Left ventricle myocardium inferior (tissue), 1 donor: ENCODE measurements at places on chromosomes 1 and 21. TPM values are rescaled to one million over a fixed set of nuclear protein-coding genes. Genes with fewer than 3 reads are reported as not detected.
A peak's percentile ranks its signal among the peaks of the same experiment; 100 is the strongest.

Gene HHAT
- 2.1 TPM for total RNA-seq

- DNase-seq = no peak
Measured at GRCh38 chr1:168279253-168279652, 1.4 kb upstream of the TBX19 start.

DNA sequence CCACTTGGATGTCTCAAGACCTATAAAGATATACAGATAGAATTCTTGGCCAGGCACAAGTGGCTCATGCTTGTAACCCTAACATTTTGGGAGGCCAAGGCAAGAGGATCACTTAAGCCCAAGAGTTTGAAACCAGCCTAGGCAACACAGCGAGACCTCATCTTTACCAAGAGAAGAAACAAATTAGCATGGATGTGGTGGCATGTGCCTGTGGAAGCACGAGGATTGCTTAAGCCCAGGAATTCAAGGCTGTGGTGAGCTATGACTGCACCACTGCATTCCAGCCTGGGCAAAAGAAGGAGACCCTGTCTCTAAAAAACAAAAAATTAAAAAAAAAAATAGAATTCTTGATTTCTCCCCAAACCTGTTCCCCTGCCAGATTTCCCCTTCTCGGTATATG is 8.3 kb downstream of the ASAP3 start:
- DNase-seq = no peak

- no peak for DNase-seq
Measured at GRCh38 chr1:19596065-19596713, 47.9 kb upstream of the NBL1 start.

DNA sequence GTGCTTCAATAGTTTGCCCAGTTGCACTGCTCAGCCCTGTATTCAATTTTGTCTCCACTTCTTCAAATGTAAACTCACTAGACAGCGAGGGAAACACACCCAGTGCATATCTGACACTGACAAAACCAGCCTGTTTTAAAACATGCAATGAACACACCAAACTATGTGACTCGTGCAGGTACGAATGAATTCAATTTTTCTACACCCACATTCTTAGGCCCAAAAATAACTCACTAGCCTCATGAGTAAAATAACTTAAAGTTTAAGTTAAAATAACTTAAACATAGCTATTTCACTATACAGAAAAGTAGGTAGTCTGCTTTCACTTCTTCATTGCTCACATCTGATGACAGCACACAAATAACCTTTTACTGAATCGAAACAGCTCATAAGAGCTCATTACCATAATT is 21.1 kb downstream of the TTC13 start:
- no peak for DNase-seq

GRCh38 chr1:228901936-228902681 is 166.8 kb downstream of the RHOU start:
- no peak for DNase-seq

GRCh38 chr1:29237129-29237821 is 953 bp downstream of the PTPRU start:
- peak; percentile 47 for DNase-seq

Gene NFASC
- 8.2 TPM for total RNA-seq

DNA sequence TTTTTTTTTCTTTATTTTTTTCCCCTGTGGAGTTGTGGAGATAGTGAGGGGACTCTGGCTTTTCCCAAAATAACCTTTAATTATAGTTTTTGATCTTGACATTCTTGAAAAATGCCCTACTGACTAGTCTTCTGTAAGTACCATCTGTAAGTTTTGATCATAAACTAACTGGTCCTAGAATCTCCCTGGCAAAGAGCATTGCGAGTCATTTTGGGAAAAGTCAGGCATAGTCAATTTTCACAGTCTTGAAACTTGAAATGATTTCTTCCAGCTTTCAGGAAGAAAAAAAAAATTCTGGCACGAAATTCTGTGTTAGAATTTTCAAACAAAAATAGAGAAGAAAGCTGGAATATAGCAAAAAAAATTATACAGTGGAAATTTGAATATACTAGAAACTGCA is 181.2 kb upstream of the SNX7 start:
- DNase-seq = no peak

DNA sequence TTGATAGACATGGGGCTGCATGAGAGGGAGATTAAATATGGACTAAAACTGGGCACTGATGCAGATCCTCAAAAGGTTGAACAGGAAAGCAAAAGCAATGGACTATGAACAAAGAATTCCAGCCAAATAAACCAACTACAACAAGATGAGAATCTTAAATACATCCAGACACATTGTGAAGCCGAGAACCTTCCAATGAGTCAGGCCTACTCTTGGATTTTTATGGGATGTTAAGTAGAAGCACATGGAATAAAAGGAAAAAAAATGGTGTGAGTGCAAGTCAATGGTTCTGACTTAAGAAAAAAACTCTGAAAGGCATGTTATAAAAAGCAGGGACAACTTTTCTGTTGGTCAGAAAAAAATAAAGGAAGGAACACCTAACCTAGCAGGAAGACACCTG is 227.2 kb downstream of the DPYD start:
- no peak for DNase-seq

Gene LCE2A
- not detected for total RNA-seq

DNA sequence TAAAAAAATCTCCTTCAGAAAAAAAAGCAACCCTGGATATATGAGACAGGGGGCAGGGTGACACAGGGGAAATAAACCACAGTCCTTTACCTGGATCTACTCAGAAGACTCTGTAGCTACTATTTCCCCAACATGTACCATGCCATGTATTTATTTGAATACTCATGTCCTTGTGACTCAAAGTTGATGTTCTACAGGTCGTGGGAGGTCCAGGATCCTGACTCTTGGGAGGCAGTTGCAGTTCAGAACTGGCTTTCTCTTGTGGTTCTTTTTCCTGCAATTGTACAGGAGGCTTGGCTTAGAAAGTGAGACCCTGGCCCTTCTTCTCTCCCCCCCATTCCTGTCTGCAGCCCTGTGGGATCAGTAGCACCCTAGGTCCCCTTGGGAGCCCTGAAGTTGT is 5.8 kb upstream of the IL24 start:
- no peak for DNase-seq
